Activated naive CD8-positive, alpha-beta T cell treated with anti-CD3 and anti-CD28 coated beads for 36 hours (primary cell): ENCODE measurements at places on chromosomes 12 and 14.
A peak's percentile ranks its signal among the peaks of the same experiment; 100 is the strongest.

- no peaks in the 10 kb centered on the region for H3K27me3 ChIP-seq
- peaks cover 14% of the 10 kb centered on the region for H3K4me1 ChIP-seq
- DNase-seq, result no peak
- H3K36me3 ChIP-seq, result peaks cover 21% of the 10 kb centered on the region
- no peak overlapping the region for H3K4me3 ChIP-seq
Measured at GRCh38 chr12:22684140-22685118, 59.5 kb downstream of the ETNK1 start.

DNA sequence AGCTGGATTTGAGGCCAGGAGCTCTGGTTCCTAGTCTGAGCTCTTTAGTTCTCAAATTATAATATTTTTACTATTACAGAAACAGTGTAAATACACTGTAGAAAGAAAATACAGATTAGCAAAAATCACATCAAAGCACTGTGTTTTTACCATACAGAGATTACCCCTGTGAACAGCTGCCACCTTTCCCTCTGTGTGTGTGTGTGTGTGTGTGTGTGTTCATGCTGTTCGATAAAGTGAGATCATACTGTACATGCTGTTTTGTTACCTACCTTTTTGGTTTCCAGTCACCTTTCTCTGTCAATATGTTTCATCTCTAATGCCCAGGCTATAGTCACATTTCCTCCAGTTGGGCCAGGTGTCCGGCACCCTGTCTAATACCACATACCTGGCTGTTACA is 26.9 kb downstream of the MVK start:
- peaks cover 2% of the 10 kb centered on the region for H3K27me3 ChIP-seq
- H3K4me3 ChIP-seq, result no peak overlapping the region
- H3K4me1 ChIP-seq, result peaks cover 10% of the 10 kb centered on the region
- no peaks in the 10 kb centered on the region for H3K36me3 ChIP-seq

- no peak overlapping the region for H3K27ac ChIP-seq
- H3K4me3 ChIP-seq, result no peak overlapping the region
- H3K4me1 ChIP-seq, result no peaks in the 10 kb centered on the region
- DNase-seq, result no peak
Measured at GRCh38 chr12:103751171-103751570, 89.9 kb downstream of the NT5DC3 start.

- no peaks in the 10 kb centered on the region for H3K4me1 ChIP-seq
- no peak overlapping the region for H3K27ac ChIP-seq
- no peaks in the 10 kb centered on the region for H3K27me3 ChIP-seq
- H3K4me3 ChIP-seq, result no peak overlapping the region
- no peak for DNase-seq
Measured at GRCh38 chr12:14193639-14194038, 171.8 kb upstream of the ATF7IP start.

GRCh38 chr14:102717276-102717675 is 60.0 kb upstream of the TRAF3 start:
- peaks cover 6% of the 10 kb centered on the region for H3K4me1 ChIP-seq
- H3K27ac ChIP-seq, result no peak overlapping the region
- H3K36me3 ChIP-seq, result peaks cover 34% of the 10 kb centered on the region
- no peak for DNase-seq

DNA sequence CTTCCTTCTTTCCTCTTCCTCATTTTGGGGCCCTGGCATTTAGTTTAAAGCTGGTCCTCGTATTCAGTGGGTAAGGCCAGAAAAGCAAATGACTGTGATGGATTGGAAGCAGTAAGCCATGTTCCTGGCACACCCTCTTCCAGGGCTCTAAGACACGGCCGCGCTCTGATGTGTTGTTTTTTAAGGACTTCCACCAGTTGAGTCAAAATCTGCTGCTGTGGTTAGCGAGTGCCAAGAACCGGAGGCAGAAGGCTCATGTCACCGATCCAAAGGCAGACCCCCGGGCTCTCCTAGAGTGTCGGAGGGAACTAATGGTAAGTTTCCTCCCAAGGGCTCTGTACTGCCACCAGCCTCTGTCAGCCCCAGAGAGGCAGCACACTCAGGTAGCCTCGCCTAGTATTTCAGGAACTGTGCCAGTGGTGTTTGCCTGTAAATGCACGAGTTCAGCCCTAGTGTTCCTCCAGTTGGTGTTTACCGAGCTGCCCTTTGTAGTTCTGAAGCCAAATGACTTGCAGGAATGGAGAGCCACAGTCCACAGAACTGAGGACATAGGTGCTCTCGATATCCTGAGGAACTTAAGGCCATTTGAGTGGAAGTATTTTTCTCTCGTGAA is 72.7 kb downstream of the ESR2 start:
- H3K4me1 ChIP-seq, result no peaks in the 10 kb centered on the region
- no peak for DNase-seq
- no peaks in the 10 kb centered on the region for H3K27me3 ChIP-seq
- H3K27ac ChIP-seq, result no peak overlapping the region

DNA sequence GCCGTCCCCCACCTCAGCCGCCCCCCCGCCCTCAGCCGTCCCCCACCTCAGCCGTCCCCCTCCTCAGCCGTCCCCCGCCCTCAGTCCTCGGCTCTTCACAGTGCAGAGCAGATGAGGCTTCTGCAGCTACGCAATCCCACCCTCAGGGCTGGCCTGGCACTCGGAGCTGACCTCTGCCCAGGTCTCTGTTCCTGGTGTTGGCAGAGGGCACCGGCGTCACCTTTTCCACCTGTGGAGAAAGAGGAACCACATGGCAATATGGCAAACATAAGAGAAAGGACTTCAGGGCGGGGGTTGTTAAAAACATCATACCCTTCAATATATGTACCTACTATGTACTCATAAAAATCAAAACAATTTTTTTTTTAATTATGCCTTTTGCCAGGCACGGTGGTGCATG is 45.8 kb downstream of the MLXIP start:
- H3K36me3 ChIP-seq, result no peaks in the 10 kb centered on the region
- no peak overlapping the region for H3K27ac ChIP-seq
- DNase-seq, result no peak

DNA sequence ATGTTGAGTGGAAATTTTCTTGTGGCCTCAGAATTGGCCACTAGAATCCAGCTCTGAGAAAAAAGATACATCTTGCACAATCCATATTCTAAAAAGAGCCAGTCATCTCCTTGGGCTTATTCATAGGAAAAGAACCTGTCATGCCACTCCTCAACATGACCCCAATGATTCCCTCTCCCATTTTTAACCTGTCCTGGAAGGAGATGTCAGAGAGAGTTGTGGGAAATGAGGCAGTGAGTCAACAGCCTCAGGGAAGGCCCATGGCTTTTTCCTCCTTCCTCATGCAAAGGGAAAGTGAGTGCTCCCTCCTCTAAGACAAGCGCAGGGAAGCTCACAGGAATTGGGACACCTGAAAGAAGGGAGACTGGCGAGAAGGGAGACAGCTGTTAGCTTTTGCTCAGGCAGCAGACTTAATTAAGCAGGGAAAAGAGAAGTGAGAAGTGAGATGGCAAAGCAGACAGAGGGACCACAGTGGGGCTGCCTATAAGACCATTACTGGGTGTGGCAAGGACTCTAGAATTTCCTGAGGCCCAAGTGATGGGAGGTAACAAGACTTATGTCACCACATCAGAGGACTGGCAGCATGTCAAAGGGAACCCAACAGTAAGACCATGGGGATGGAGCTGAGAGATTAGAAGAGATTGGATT is 10.2 kb upstream of the DHRS7 start:
- peaks cover 9% of the 10 kb centered on the region for H3K4me1 ChIP-seq
- no peak overlapping the region for H3K27ac ChIP-seq
- H3K36me3 ChIP-seq, result no peaks in the 10 kb centered on the region

GRCh38 chr14:56131865-56132833 is 13.9 kb downstream of the PELI2 start:
- H3K36me3 ChIP-seq, result peaks cover 4% of the 10 kb centered on the region
- peak overlapping the region; percentile 49 for H3K27ac ChIP-seq
- peaks cover 26% of the 10 kb centered on the region for H3K4me1 ChIP-seq
- peaks cover 27% of the 10 kb centered on the region for H3K27me3 ChIP-seq
- DNase-seq, result no peak
- H3K4me3 ChIP-seq, result peak overlapping the region; percentile 2

DNA sequence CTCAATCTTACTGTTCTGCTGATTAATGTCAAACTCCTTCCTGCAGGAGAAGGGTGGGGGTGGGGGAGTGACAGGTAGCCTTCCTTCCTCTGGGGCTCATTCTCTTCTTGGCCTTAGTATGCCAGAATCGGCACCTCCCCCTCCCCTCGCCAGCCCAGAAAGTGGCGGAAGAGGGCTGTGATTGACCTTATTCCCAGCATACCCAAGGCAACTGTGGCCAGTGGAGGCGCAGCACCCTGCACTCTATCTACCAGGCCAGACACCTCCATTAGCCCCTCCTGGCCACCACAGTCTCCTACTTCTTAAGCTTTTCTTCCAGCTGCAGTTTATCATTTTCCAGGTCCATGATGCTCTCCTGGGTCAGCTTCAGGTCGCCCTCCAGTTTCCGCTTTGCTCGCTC is 15.5 kb downstream of the MYH6 start:
- H3K27me3 ChIP-seq, result no peaks in the 10 kb centered on the region
- H3K27ac ChIP-seq, result no peak overlapping the region
- no peaks in the 10 kb centered on the region for H3K36me3 ChIP-seq

DNA sequence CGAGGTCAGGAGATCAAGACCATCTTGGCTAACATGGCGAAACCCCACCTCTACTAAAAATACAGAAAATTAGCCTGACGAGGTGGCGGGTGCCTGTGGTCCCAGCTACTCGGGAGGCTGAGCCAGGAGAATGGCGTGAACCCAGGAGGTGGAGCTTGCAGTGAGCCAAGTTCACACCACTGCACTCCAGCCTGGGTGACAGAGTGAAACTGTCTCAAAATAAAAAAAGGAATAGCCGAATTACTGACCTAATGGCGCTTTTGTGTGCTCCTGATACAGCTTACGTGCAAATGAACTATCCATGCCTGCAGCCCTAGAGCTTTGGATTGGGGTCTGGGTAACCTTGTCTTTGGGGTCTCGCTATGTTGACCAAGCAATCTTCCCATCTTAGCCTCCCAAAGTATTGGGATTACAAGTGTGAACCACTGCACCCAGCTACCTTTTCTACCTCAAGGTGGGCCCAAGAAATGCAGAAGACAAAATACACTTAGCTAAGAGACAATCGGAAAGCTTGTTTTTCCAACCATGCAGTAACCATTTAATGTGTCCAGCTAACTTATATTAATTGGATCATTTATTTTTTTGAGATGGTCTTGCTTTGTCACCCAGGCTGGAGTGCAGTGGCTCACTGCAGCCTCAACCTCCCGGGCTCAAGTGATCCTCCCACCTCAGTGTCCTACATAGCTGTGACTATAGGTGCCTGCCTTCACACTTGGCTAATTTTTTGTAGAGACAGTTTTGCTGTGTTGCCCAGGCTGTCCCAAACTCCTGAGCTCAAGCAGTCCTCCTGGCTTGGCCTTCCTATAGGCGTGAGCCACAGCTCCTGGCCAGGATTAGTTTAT is 5.5 kb downstream of the PABPN1 start:
- DNase-seq, result no peak
- peaks cover 23% of the 10 kb centered on the region for H3K36me3 ChIP-seq
- peaks cover 17% of the 10 kb centered on the region for H3K4me1 ChIP-seq
- H3K27ac ChIP-seq, result no peak overlapping the region

- peak overlapping the region; percentile 84 for H3K27ac ChIP-seq
- H3K36me3 ChIP-seq, result peaks cover 1% of the 10 kb centered on the region
- no peaks in the 10 kb centered on the region for H3K27me3 ChIP-seq
- peak overlapping the region; percentile 80 for H3K4me3 ChIP-seq
- peaks cover 13% of the 10 kb centered on the region for H3K4me1 ChIP-seq
- DNase-seq, result no peak
Measured at GRCh38 chr12:110606253-110606611, 7.7 kb upstream of the TCTN1 start.
